ENCODE measurements at places on chromosomes 2 and 18.

- no peak for DNase-seq
These were observed 78.3 kb downstream of the CMPK2 start for GRCh38 chr2:6787376-6787775.

DNA sequence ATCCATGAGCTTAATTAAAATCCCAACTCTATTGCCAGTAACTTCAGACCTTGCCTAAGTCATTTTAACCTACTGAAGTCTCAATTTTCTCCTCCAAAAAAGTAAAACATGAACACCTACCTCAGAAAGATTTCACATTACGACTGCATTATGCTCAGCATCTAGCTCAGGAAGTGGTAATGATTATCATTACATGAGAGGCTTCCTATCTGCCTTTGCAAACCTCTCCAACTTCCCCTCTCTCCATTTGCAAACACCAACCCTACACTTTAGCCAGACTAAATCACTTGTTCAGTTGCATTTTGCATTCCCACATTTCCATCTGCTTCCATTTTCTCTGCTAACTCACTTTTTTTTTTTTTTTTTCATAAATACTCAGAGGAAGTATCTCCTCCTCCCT lies 6.8 kb downstream of the SLC38A11 start:
- no peak for DNase-seq

DNA sequence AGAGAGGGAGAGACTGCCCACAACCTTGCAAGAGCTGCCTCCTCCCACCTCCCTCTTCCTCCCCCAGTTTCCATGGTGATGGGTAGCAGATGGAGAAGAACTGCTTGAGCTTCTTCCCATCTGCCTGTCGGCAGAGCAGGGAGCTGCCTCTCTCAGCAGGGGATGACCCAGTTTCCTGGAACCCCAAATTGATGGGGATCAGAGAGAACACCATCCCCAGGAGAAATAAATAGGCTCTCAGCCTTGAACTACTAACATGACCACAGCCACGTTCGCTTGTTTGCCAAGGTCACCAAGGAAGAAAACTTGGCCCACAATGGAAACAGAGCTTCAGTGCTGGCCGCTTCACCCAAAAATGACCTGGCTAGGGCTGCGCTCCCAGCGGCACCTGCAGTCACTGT lies 82.2 kb downstream of the ADD2 start:
- DNase-seq: no peak

GRCh38 chr2:240239325-240239724 lies 98.9 kb upstream of the OTOS start:
- no peak for DNase-seq

DNA sequence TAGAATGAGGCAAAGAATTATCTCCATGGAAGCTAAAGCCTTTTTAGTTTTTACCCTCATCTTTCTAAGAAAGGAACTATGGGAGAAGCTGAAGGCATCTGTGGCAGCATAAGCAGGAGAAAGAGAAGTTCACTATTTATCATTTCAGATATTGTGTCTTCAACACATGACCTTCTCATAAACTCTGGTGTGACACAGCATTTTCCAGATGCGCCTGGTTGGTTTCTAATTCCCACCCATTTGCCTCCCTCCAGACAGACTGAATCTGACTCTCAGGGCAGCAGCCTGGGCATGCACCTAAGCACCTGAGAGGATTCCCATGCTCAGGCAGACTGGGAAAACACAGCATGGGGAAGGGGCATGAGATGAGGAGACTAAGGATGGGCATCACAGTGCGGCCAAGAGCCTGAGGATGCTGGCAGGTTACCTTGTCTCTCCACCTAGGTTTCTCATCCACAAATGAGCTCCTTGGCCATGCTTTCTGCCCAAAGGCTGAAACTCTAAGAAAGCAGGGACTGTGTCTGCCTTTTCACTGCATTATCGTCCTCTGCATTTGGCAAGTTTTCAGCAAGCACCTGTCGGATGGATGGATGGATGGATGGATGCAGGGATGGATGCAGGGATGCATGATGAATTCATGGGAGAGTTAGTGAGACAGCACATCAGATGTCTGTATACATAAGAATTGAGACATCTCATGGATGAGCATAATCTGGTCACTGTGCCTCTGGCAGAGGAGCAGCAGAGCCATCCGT lies 28.8 kb upstream of the SULT1C4 start:
- DNase-seq: no peak

GRCh38 chr18:21242141-21242779 lies at the start of gene GREB1L:
Gene GREB1L, plus strand, starts transcription at chr18:21242232. Its CDS starts 141,287 bp downstream, at chr18:21383519.
- no peak for DNase-seq

- no peak for DNase-seq
These were observed 45.5 kb downstream of the CDC42EP3 start for GRCh38 chr2:37625796-37626571.

- DNase-seq: no peak
These were observed 31.3 kb upstream of the C1D start for GRCh38 chr2:68094111-68094510.

- no peak for DNase-seq
These were observed 31.2 kb upstream of the GALM start for GRCh38 chr2:38634684-38635083.

- DNase-seq: no peak
These were observed at the start of gene C2orf80 for GRCh38 chr2:208189810-208190503. Gene C2orf80, minus strand, starts transcription at chr2:208190030. Its CDS starts 3,044 bp downstream, at chr2:208186986.

- no peak for DNase-seq
These were observed 743.7 kb upstream of the HS6ST1 start for GRCh38 chr2:129062146-129062912.

Data from cortex of kidney (tissue), 1 donor.